Epithelial cell of proximal tubule (primary cell): ENCODE measurements at places on chromosomes 6 and 20. TPM values are rescaled to one million over a fixed set of nuclear protein-coding genes. Genes with fewer than 3 reads are reported as not detected.

The ESR1 gene
- not detected in 2 replicates for total RNA-seq

DNA sequence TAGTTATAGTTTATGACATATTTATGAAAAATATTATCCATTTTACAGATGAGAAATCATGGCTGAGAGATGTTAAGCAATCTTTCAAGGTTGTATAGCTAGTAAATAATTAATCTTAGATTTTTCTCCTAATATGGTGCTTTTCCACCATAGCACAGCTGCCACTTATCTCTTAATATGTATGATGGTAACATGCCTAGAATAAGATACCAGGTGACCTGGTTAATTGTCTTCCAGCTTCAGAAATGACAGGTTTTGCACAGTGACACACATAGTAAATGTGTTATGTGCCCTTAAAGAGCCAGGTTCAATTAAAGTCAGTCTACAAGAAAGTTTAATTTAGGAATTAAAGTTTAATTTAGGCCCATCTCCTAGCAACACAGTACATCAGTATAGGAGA lies 14.8 kb downstream of the TUBB2A start:
- DNase-seq: no peak

The AHCY gene
- 194 and 319 TPM in 2 replicates for total RNA-seq

- DNase-seq: no peak
These were observed 454.6 kb upstream of the EYS start for GRCh38 chr6:66161546-66162108.

- peak; percentile 33 for DNase-seq
These were observed 34.5 kb downstream of the LATS1 start for GRCh38 chr6:149683256-149683859.

The TNXB gene
- 0.23 TPM in 1 of 2 replicates, not detected in the other for total RNA-seq

The CLDN20 gene
- not detected in 2 replicates for total RNA-seq

DNA sequence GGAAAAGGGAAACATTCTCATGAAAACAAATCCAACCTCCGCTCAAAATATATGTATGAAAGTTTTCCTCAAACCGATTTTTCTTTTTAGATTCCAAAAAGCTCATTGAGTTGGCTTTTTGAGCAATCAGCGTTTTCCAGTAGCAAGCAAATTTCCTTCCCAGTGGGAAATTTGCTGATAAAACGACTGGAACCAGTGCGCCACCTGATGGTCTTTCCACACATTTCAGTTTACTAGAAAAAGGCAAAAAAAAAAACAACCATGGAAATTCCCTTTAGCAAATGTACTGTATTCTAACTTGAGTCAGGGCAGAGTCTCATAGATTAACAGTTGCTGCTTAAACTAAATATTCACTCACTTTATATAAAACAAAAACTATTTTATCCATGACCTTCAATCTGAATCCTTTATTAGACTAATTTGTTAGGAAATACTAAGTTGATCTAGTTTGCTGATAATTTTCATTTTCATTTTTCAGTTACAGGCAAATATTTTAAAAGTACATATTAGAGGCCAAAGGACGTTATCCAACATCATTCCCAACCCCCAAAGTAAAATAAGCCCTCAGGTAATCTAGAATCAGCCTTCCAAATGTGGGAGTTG lies 271.5 kb downstream of the FOXA2 start:
- peak; percentile 10 for DNase-seq

The MDFI gene
- total RNA-seq: 48.5 and 61.2 TPM in 2 replicates

The GSTA3 gene
- not detected in 2 replicates for total RNA-seq

GRCh38 chr6:17392978-17393891 lies at the start of gene CAP2:
TSS of gene CAP2 (plus strand) at chr6:17393595. CDS start at chr6:17421556, 27,961 bp downstream.
- DNase-seq: no peak

The TDRD6 gene
- total RNA-seq: 0.06 TPM in 1 of 2 replicates, not detected in the other

GRCh38 chr6:167644412-167645132 lies 182.1 kb upstream of the AFDN start:
- no peak for DNase-seq

- peak; percentile 59 for DNase-seq
These were observed 214.4 kb upstream of the PRND start for GRCh38 chr20:4507288-4507719.

DNA sequence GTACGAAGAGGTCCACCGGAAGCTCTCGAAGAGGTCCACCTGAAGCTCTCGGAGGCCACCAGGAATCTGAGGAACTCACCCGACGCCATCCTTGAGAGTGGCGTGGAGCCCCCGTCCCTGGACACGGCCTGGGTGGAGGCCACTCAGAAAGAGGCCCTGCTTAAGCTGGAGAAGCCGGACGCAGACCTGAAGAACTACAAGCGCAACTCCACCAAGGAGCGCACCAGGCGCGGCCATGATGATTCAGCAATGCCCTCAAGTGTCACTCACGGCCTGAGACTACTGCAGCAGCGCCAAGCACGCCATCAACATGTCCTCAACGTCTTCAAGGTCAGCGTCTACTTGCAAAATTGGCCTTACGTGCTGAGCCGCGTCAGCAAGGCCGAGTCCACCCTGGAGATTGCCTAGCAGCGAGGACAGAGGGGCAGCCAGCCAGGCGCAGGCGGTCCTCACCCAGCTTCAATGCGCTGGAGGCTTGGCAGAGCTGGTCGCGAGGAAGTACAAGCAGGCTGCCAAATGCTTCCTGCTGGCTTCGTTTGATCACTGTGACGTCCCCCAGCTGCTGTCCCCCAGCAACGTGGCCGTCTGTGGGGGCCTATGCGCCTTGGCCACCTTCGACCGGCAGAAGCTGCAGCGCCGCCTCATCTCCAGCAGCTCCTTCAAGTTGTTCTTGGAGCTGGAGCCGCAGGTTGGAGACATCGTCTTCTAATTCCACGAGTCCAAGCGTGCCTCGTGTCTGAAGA lies 7.7 kb upstream of the GJA10 start:
- DNase-seq: no peak

GRCh38 chr20:22623211-22623610 lies 38.8 kb upstream of the FOXA2 start:
- no peak for DNase-seq

DNA sequence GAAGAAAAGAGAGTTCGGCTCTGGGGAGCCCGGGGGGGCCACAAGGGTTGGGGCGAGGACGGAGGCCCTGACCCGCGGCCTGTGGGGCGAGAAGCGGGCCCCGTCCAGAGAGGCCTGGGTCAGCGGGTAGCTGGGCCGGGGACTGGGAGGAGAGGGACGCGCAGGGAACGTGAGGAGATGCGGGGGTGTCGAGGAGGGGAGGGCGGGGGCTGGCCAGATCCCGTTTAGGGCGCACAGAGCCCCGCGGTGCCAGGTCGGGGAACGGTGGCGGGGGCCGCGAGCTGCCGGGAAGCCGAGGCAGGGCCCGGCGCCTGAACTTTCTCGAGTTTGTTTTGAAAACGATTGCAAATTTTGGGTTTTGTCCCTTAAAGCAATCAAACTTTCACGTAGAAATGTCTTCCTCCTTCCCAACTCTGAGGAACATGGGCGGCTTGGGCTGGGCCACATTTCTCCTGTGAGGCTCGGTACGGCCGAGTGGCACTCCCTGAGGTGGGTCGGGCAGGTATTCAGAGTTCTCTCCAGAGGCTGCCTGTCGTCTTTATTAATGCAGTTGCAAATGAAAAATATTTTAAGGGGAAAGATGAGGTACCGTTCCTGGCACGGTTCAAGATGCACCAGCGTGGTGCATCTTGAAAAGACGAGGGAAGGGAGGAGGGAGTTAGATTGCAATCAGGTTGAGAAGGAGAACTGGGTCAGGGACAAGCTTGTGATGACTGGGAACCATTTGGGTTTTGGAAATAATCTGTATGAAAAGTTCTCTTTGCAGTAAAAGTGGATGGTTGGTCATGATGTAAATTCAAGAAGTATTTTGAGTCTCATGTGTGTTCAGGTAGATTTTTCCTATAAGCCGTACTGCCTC lies 972 bp downstream of the RNF8 start:
- no peak for DNase-seq

The STMN3 gene
- 64.5 and 112 TPM in 2 replicates for total RNA-seq

DNA sequence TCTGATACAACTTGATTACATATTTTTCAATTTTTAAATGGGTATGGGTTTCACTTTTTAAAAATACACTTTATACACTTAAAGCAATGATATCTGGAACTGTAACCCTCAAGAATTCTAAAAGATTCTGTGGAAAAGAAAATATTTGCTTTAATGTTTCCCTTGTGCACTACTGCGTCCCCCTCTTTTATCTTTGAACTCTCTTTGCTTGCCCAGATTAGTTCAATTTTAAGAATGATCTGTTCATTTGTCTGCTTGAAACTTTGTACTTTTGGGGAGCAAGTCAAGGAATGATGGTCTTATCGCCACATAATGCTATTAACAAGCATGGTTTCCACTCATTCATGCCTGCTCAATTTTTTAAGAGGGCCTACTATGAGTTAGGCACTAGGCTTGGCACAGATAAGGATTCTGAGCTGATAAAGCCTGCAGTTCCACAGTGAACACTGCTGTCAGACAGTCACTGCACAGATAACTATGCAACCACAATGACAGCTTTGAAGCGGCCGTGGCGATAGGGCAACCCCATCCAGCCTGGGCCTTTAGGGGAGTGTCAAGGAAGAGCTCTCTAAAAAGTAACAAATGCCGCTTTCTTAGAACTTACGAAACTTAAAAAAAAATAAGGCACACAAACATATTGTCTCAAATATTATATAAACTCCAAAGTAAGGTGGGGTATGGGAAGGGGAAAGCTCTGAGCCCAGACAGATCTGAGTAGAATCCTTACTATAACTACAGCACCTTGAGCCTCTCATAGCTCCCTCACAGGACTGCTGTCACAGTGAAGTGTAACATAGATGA lies 29.7 kb downstream of the FYN start:
- no peak for DNase-seq

The MAP3K7 gene
- 20.9 and 21.9 TPM in 2 replicates for total RNA-seq

The MAS1 gene
- total RNA-seq: not detected in 2 replicates

The CLPSL2 gene
- total RNA-seq: not detected in 2 replicates

DNA sequence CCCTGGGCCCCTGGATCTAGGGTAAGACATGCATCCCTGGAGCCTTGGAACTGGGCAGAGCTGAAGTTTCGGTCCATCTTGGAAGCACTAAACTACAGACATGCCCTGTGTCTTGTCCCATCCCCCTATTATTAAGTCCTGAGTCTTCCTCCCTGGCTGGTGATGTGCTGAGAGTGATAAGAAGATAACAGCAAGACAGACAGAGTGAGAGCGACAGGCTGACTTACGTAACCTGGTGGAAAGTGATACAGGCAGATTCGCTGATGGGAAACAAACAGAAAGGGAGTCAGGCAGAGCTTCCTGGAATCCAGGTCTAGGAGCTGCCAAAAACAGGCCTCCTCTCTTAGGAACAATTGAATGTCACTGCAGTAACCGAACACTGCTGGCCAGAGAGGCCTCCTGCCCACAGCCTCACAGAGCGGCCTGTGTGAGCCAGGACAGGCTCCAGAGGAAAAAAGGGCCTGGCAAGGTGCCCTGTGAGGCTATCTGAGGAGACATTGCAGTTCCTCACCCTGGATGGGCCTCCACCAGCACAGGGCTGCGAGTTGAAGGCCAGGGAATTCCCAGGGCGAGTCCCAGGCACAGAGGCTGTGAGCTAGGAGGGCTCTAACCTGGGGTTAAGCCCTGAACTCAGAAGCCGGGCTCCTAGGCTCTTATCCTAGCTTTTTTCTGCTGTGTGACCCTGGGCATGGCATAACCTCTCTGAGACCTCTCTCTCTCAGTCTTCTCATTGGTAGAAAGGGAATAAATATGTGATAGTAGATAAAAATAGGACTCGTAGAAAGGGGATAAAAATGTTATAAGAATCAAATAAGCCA lies 34.2 kb upstream of the B4GALT5 start:
- DNase-seq: no peak

DNA sequence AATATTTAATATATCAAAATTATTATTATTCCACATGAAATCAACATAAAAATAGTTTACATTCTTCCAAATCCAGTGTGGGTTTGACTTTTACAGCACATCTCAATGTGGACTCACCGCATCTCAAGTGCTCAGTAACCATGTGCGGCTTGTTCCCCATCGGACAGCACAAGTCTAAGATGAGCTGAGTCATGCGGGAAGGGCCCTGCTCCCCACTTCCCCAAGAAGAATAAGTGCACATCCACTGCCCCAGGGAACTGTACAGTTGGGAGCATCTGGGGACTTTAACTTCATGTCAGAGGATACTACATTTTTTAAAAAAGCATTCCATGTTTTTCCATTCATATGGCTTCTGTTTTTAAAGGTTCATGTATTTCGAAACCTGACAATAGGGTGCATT lies 325.6 kb downstream of the BTBD3 start:
- DNase-seq: no peak
